ENCODE measurements at places on chromosomes 2 and 18.
A peak's percentile ranks its signal among the peaks of the same experiment; 100 is the strongest.

- DNase-seq: no peak
Observed at GRCh38 chr2:67900826-67901225, 162.0 kb downstream of the C1D start.

- no peak for DNase-seq
Observed at GRCh38 chr2:205975082-205975949, 110.7 kb downstream of the INO80D start.

GRCh38 chr18:26532367-26533340, 15.7 kb downstream of the KCTD1 start:
- DNase-seq: no peak

DNA sequence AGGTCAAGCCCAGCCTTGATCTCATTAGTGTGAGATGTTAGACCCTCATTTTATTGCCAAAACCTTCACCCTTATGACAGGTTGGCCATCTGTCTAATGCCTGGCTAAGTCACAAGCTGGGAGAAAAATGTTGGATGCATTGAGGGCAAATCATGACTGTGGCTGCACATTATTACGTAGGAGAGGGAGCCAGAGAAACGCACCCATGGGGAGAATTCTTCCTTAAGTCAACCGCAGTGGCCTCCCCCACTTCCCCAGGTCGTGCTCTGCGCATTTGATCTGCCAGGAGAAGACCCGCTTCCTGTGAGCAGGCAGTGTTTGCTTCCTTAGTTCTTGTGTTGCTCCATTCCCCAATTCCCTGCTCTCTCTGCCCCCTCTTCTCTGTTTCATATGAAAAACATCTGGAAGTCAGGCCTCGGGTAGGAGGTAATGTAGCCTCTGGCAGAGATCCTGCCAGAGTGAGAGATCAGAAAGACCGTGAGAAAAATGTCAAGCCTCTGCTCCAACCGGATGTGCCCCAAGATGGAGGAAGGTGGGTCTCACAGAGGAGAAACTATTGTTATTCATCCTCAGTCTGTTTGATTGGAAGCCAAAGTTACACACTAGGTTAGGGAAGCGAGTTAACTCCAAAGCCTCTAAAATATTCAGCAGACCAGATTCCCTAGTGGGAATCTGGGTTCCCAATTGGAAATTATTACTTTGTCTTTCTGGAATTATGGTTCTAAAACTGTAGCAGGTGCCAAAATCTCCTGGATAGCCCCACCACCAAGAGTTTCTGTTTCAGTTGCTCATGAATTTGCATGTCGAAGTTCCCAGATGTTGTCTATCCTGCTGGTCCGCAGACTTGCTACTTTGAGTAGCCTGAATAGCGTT, 144.3 kb upstream of the PELI1 start:
- DNase-seq: no peak

DNA sequence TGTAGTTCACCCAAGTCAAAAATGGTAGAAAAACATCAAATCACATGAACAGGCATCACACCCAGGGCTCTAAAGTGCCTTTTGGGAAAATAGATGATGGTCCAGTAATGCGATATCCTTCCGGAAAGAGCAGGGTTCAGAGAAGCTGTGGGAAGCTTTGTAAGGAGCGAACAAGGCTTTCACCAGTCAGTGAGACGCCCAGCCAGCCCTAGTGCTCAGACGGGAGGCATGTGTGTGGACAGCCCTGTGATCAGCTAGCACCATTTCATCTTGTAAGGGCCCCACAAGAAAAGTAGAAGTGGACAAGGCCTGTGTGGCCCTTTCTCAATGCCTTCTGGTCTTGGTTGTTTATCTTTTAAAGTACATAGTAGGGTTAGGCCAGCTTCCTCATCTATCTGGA, 76.1 kb downstream of the SMIM21 start:
- DNase-seq: no peak

DNA sequence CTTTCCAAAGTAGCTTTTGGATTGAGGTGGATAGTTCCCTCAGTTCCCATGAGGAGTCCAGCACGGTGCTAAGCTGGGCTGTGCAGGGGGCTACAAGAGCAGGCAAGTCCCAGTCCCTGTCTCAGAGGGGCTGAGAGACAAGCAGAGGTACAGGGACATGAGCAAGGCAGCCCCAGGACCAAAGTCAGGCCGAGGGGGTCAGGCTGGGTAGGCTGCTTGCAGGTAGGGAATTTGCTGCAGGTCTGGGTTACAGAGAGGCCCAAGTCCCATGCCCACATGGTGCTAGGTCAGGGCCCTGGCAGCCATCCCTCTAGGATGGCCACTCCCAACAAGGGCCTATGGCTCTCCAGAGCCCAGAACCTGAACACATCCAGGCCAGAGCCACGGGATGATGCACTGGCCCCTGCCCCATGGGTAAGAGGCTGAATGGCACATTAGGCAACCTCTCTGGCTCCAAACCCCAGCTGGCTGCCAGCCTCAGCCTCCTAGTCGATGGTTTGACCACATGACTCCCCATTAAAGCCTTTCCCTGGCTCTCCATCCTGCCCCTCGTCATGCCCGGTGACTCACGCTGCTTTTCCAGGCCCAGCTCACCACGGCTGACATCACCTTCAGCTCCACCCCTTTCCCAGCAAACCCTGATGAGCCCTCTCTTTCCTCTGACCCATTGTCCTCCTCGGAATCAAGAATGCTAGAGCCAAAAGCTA, 83.7 kb downstream of the SDC1 start:
- no peak for DNase-seq

DNA sequence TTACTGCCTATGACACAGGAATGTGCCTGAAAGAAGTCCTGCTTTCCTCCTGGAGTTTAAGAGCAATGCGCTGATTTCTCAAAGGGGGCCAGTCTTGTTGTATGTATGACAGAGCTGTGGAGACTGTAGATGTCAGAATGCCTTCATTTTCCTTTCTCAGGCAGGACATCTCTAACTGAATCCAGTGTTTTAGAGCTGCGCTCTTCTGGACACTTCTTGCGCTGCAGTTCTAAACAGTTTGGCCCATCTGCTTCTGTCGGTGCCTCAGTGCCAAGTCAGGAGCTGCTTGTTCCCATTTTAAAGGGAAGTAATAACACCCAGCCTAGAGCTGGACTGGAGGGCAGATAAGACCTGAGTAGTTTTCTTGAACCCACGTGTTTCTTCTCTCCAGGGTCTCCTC, 91.4 kb downstream of the ESCO1 start:
- DNase-seq: no peak

- no peak for DNase-seq
Observed at GRCh38 chr2:189425676-189426075, 15.6 kb upstream of the WDR75 start.

- DNase-seq: no peak
Observed at GRCh38 chr2:240247868-240248720, 107.6 kb upstream of the OTOS start.

- DNase-seq: no peak
Observed at GRCh38 chr2:121949271-121949670, 193.8 kb downstream of the TSN start.

DNA sequence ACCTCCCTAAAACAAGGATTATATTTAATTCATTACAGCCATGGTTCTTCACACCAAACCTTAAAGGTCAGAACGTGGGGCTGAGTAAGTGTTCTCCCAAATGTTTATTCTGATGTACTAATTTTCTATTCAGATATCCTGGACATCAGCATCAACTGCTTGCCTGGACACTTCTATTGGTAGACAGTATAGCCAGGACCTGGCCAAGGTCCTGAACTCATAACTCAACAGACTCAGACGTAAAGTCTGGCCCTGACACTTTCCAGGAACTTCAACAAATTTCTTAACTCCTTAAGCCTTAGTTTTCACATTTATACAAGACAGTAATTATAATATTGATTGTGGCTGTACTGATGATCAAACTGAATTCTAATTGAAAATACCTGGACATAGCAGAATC, 89.1 kb downstream of the AKAIN1 start:
- DNase-seq: no peak

GRCh38 chr2:46029332-46029811, 267.8 kb upstream of the EPAS1 start:
- DNase-seq: no peak

DNA sequence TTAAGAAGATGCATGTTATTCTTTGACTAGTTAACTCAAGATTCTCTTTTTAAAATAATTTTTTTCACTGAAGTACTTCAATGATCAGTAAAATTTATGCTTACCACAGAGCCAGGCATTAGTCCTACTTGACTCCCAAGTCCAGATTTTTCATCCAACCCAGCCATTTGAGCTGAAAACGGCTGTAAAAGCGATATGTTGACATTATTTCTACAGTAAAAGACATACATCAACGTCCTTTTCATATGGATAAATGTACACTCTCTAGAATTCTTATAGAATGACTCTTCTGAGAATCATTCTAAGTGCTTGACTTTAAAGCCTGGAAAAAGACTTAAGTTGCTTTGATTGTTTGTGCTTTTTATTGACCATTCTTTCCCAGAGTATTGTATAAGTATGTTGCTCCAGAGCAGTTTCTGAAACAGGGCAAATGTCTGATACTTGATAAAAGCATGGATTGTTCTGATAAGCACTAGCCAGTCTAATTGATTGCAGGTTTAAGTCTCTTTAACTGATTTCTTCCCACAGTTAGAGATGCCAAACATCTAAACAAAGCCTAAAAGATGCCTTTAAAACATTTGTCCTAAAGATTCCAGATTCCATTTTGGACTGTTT, 90.9 kb downstream of the COL5A2 start:
- DNase-seq: no peak

- no peak for DNase-seq
Observed at GRCh38 chr18:67600181-67601180, 84.0 kb upstream of the DSEL start.

DNA sequence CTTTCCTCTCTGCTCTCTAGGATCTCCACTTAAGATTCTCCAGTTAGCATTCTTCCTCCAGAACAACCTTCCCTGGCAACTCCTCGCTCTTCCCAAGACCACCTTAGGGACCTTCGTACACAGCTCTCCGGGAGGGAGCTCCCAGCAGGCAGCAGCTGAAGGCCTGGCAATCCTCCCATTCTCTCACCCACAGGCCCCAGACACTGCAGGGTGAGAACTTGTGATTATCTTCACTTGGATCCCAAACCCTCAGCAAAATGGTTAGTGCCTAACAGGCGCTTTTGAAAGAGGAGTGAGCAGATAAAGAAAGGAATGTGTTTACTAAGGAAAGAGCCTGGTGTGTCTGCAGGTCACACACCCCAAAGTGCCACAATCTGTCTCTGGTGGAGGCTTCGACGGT, 83.8 kb upstream of the SNTG2 start:
- peak; percentile 11 for DNase-seq

DNA sequence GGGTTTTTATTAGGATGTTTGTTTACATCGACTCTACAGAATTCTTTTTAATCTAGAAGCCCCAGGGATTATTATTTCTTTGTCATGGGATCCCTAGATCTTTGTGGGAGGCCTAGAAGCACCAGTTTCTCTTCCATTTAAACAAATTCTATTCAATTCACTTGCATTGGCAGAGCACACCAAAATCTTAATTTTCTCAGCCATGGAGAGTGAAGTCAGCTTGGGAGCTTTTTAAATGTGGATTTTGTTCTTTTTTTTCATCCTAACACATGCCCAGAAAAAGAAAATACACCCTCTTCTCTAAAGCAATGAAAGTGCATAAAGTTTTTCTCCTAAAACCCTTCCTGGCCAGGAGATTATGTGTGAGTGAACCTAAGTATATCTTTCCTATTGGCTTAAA, 38.5 kb downstream of the CDCA7 start:
- DNase-seq: no peak

DNA sequence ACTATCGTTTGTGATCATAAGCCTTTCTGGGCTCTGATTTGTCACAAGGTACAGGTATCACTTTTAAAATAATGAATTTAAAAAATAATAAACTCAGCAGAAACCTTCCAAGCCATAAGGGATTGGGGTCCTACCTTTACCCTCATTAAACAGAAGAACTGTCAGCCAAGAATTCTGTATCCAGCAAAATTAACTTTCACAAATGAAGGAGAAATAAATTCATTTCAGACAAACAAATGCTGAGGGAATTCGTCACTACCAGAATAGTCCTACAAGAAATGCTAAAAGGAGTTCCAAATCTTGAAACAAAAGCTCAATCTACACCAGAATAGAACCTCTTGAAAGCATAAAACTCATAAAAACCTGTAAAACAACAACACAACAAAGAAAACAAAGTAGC, 25.7 kb downstream of the L3MBTL4 start:
- no peak for DNase-seq

DNA sequence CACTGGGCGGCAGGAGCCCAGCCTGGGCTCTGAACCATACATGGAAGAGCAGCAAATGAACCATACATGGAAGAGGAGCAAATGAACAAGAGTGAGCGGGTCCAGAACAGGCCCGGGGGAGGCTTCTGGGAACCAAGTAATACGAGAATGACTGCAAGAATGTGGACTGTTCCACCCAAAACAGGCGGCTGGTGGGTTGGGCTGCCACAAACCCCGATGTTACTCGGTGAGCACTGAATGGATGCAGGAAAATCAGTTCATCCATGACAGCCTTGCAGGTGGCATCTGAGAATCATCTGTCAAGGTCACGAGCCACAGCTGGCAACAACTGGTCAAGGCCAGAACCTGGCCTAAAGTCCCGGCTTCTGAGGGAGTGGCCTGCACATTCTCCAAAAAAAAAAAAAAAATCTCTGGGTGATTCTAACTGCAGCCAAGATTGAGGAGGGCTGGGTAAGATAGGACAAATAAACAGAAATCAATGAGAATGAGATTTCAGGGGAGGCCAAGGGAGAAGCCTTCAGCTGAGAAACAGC, 106.1 kb downstream of the ZNF516 start:
- DNase-seq: no peak

DNA sequence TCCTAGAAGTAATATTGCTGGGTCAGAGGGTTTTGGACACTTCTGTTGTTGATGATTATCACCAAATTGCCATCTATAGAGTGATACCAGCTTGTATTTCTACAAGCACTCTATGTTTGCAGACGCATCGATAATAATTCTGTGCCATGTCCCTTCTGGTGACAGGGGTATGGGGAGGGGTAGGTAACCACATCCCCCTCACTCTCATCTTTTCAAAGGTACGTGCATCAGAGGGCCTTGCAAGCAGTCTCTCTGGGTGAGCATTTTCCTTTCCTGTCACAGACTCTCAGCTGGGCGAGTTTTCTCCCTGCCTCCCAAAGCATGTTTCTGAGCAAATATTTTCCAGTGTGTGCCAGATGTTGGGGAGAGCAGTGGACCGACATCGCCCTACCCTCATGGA, 98.0 kb downstream of the SMAD7 start:
- no peak for DNase-seq

- no peak for DNase-seq
Observed at GRCh38 chr2:190999949-191000665, 13.9 kb downstream of the STAT1 start.

DNA sequence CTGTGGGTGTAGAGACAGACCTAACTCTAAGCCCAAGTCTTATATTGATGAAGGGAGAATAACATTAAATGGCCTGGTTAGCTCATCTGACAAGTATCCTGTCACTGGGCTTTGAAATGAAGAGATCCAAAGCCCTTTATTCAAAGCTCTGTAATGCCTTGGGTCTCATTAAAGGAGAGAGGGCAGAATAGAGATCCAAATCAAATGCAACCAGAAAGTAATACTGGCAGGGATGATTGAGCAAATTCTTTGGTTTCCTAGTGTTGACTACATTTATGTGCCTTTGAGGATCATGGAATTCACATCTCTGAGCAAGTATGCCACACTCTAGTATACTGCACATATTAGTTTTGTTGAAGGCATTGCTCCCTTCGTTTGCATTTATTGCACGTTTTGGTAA, 147.9 kb upstream of the CAVIN2 start:
- no peak for DNase-seq
